NB4 (cell line): ENCODE measurements at places on chromosomes 12 and 14.

- DNase-seq = no peak
Observed at GRCh38 chr12:100954118-100954517, 159.5 kb downstream of the ANO4 start.

DNA sequence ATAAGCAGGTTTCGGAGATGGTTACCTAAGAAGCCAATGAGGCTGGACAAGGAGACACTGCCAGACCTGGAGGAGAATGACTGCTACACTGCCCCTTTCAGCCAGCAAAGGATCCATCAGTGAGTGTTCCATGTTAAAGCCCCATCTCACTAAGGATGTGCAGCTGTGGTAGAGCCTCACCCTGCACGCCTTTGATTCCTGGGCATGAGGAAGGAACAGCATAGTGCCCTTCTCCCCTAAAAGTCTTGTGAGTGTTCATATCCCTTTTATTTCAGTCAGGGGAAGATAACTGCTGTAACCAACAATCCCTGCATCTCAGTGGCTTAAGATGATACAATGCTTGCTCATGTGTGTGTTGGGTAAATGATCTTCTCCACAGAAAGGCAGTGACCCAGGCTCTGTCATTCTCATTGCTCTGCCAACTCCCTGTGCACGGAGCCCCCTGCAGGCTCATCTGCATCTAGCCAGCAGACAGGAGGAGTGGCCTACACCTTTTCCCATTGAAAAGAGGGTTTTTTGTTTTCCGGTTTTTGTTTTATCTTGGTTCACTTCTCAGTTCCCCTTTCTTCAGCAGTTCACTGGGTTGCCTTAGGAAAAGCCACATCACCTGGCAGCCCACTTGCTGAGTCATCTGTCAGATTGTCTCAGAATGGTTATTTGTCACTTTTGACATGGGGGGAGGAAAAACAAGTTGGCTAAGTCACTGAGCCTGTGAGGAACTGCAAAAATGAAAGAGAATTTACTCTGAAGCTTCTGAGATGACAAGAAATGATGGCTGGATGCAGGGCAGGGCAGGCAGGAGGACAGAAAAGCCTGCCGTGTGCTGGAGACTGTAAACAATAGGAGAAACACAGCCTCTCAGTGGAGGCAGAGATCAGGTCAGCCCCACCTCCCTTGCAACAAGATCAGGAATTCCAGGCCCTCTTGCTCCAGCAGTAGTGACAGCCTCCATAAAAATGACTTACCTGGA is 193.3 kb downstream of the ANO4 start:
- peak; percentile 89 for DNase-seq

GRCh38 chr12:115687094-115687493 is 590.4 kb downstream of the MED13L start:
- no peak for DNase-seq

- DNase-seq = no peak
Observed at GRCh38 chr14:104610749-104611310, 6.3 kb upstream of the TMEM179 start.

DNA sequence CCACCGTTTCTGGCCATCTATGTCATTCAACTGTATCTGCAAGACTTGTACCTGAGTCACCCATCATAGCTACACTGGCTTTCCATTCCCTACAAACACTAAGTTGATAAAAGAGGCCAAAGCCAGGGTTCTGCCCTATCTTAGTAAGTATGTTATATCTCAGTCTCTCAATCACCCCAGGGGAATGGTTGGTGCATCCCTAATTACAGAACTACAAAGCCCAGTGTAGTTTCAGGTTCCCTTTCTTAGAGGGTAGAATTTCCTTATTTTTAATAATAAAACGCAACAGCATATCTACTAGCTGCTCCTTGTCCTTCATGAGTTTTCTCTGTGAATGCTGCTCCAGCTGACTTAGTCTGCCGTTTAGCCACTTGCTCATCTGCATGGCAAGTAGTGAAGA is 57.6 kb downstream of the ST8SIA1 start:
- DNase-seq = no peak

- DNase-seq = peak; percentile 59
Observed at GRCh38 chr12:46267825-46268582, 839 bp downstream of the SLC38A1 start.

- DNase-seq = no peak
Observed at GRCh38 chr12:43586646-43587245, 34.7 kb upstream of the ADAMTS20 start.

DNA sequence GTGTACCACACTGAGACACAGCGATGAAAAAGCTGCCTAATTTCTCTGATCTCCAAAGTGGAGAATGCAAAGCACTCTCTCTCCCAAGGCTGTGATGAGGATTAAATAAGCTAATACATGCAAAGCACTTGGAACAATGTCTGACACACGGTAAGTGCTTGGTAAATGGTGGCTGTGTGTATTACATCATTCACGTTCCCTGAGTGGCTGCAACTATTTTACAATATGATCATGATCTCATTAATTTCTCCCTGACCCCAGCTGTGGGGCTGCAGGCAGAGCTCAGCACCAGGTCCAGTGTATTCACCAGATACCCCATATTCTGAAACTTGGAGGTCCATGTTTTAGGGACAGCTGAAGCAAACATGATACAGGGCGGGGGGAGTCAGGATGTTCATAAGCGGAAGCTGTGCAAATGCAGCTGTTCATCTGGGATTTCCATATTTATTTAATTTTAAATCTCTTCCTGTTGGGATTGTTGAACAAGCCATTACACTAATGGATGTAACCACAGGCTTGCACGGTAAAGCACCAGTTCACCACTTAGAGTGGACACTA is 106.4 kb downstream of the CCDC60 start:
- no peak for DNase-seq

GRCh38 chr12:119989731-119990381 is 820 bp downstream of the BICDL1 start:
- DNase-seq = peak; percentile 86
